ENCODE measurements at places on chromosomes 2 and 18. TPM values are rescaled to one million over a fixed set of nuclear protein-coding genes. Genes with fewer than 3 reads are reported as not detected.

GAL3ST2 gene
- total RNA-seq = 0.73 TPM

IL18RAP gene
- total RNA-seq = not detected

PLCL1 gene
- 0.11 TPM for total RNA-seq

C2orf92 gene
- total RNA-seq = 6.9 TPM

TMEM198 gene
- 7.3 TPM for total RNA-seq

SLC19A3 gene
- 6.5 TPM for total RNA-seq

DNA sequence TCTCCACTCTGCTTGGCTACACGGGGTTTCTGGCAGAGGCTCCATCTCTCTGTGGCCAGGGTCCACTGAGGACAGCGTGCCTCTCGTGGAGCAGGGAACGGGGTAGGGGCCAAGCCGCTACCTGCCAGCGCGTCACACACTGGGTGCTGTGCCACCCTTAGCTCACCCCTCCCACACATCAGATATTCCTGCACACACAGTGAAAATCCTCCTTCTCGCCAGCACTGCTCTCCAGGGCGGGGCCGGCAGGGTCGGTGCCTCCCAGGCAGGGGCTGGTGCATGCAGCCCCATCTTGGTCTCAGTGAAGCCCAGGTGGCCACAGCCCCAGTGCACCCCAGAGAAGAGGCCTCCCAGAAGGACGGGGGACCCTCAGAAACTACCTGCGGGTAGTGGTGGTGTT, 124.6 kb downstream of the MBP start:
- no peak for DNase-seq
- H3K4me1 ChIP-seq = peaks cover 43% of the 10 kb centered on the region
- H3K27ac ChIP-seq = no peak overlapping the region
- no peaks in the 10 kb centered on the region for H3K27me3 ChIP-seq
- no peaks in the 10 kb centered on the region for H3K36me3 ChIP-seq

GRCh38 chr18:13382366-13382953, 163.9 kb downstream of the LDLRAD4 start:
- no peak overlapping the region for H3K27ac ChIP-seq
- H3K27me3 ChIP-seq = no peaks in the 10 kb centered on the region
- DNase-seq = no peak
- H3K36me3 ChIP-seq = no peaks in the 10 kb centered on the region
- H3K4me1 ChIP-seq = peaks cover 6% of the 10 kb centered on the region
- H3K4me3 ChIP-seq = no peak overlapping the region

- H3K27ac ChIP-seq = no peak overlapping the region
- H3K27me3 ChIP-seq = no peaks in the 10 kb centered on the region
- no peaks in the 10 kb centered on the region for H3K36me3 ChIP-seq
- H3K4me1 ChIP-seq = peaks cover 10% of the 10 kb centered on the region
- no peak overlapping the region for H3K4me3 ChIP-seq
- no peak for DNase-seq
Observed at GRCh38 chr2:230927711-230928341, 2.8 kb upstream of the GPR55 start.

- no peak for DNase-seq
- peaks cover 64% of the 10 kb centered on the region for H3K4me1 ChIP-seq
- H3K36me3 ChIP-seq = no peaks in the 10 kb centered on the region
- peak overlapping the region; percentile 64 for H3K27ac ChIP-seq
- H3K4me3 ChIP-seq = no peak overlapping the region
- no peaks in the 10 kb centered on the region for H3K27me3 ChIP-seq
Observed at GRCh38 chr2:55017880-55018279, 32.4 kb downstream of the RTN4 start.

- H3K27ac ChIP-seq = no peak overlapping the region
- no peak overlapping the region for H3K4me3 ChIP-seq
- no peaks in the 10 kb centered on the region for H3K27me3 ChIP-seq
- H3K4me1 ChIP-seq = no peaks in the 10 kb centered on the region
Observed at GRCh38 chr2:196295005-196295404, 123.6 kb upstream of the STK17B start.

DNA sequence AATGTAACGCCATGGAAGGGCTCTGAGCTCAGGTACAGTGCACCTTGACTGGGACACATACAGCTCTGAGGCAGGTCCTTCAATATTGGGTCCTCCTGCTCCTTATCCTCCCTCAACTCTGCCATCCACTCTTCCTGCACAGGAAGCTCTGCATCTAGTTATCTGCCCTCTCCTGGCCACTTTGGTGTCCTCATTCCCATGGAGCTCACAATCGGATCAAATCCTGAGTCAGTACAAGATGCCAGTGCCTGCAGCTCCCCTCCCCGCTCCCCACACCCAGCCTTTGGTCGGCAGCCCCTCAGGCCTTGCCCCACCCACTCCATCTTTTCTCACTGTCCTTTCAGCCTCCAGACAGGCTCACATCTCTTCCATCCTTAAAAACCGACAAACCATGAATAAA, 58.0 kb downstream of the LRRFIP1 start:
- no peak overlapping the region for H3K4me3 ChIP-seq
- peak overlapping the region; percentile 11 for H3K27ac ChIP-seq
- peaks cover 35% of the 10 kb centered on the region for H3K36me3 ChIP-seq

DNA sequence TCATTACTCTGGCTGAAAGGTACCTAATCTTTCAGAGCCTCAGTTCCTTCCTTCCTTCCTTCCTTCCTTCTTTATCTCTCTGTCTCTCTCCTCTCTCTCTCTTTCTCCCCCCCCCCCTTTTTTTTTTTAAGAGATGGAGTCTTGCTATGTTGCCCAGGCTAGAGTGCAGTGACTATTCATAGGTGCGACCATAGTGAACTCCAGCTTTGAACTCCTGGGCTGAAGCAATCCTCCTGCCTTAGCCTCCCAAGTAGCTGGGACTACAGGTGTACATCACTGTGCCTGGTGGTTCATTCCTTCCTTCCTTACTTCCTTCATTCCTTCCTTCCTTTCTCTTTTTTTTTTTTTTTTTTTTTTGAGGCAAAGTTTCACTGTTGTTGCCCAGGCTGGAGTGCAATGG, 64.3 kb upstream of the MAP4K3 start:
- no peaks in the 10 kb centered on the region for H3K27me3 ChIP-seq
- no peak overlapping the region for H3K27ac ChIP-seq
- no peak for DNase-seq
- peaks cover 10% of the 10 kb centered on the region for H3K36me3 ChIP-seq
- no peak overlapping the region for H3K4me3 ChIP-seq

DNA sequence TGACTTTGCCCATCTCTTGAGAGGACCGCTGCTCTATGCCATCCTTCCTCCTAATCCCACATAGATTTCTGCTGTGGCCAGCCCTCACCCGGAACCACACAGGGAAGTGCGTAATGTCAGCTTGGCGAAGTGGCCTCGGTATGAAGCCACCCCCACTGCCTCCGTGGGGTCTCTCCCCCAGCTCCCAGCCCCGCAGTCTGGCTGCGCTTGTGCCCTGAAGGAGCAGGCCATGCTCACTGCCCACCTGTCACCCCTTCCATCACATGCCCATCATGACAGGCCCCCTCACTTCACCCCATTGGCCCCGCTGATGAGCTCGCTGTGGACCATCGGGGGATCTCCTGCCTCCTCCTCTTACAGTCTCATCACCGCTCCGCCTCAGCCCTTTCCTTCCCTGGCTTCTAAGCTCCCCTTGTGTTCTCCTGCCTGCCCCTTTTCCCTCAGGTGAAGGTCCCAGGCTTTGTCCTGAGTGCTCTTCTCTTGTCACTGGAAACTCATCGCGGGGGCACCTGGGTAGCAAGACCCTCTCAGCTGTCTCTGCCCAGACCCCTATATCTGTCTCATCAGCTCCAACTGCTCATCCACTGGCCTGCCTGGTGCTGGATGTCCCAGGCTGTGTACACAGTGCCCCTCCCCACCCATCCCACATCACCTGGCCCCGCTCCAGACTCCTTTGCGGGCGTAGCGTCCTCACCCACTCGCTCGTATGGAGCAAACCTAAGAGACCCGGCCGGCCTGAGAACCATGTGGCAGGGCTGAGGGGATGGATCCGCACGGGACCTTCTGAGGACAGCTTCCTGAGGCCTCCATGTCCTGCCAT, 81.7 kb downstream of the GLI2 start:
- H3K27me3 ChIP-seq = no peaks in the 10 kb centered on the region
- H3K4me1 ChIP-seq = peaks cover 42% of the 10 kb centered on the region
- no peak for DNase-seq
- H3K4me3 ChIP-seq = no peak overlapping the region
- no peaks in the 10 kb centered on the region for H3K36me3 ChIP-seq
- H3K27ac ChIP-seq = no peak overlapping the region

GRCh38 chr2:55901322-55901721, 22.3 kb downstream of the EFEMP1 start:
- peaks cover 6% of the 10 kb centered on the region for H3K36me3 ChIP-seq
- H3K4me1 ChIP-seq = peaks cover 11% of the 10 kb centered on the region
- no peak overlapping the region for H3K4me3 ChIP-seq
- DNase-seq = no peak
- no peak overlapping the region for H3K27ac ChIP-seq
- H3K27me3 ChIP-seq = no peaks in the 10 kb centered on the region

GRCh38 chr2:26455670-26456439, 22.1 kb downstream of the OTOF start:
- H3K27ac ChIP-seq = no peak overlapping the region
- no peaks in the 10 kb centered on the region for H3K27me3 ChIP-seq
- no peaks in the 10 kb centered on the region for H3K36me3 ChIP-seq
- DNase-seq = no peak
- no peaks in the 10 kb centered on the region for H3K4me1 ChIP-seq
- no peak overlapping the region for H3K4me3 ChIP-seq

- H3K4me3 ChIP-seq = no peak overlapping the region
- DNase-seq = no peak
- H3K27ac ChIP-seq = no peak overlapping the region
- H3K27me3 ChIP-seq = no peaks in the 10 kb centered on the region
Observed at GRCh38 chr2:191617575-191617974, 60.4 kb upstream of the NABP1 start.

GRCh38 chr2:26887151-26887550, 39.2 kb downstream of the DPYSL5 start:
- H3K4me3 ChIP-seq = no peak overlapping the region
- H3K27me3 ChIP-seq = no peaks in the 10 kb centered on the region
- no peak overlapping the region for H3K27ac ChIP-seq

DNA sequence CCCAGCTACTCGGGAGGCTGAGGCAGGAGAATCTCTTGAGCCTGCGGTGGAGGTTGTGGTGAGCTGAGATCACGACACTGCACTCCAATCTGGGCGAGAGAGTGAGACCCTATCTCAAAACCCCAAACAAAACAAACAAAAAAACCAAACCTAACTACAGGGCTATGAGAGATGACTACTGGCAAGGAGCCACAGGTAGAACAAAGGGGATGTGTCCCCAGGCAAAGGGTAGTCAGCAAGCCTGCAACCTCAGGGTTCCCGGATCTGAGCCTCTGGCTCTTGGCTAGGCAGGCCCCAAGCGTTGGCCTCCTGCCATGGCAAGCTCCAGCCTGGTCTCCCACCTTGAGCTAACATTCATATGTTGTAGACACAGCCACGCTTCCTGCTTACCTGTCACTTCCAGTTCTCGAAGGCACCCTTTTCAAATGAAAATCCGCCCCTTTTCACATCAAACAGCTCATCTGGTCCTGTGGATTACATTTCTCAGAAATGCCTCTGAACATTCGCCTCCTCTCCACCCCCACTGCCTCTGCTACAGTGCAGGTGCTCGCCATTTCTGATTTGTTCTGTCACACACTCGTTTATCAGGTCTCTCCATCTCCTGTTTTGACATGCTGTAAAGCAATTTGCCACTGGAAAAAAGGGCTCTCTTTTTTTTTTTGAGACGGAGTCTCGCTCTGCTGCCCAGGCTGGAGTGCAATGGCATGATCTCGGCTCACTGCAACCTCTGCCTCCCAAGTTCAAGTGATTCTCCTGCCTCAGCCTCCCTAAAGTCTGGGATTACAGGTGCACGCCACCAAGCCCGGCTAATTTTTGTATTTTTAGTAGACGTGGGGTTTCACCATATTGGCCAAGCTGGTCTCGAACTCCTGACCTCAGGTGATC, 13.1 kb upstream of the ACTR3 start:
- H3K4me3 ChIP-seq = no peak overlapping the region
- H3K4me1 ChIP-seq = peaks cover 8% of the 10 kb centered on the region

DNA sequence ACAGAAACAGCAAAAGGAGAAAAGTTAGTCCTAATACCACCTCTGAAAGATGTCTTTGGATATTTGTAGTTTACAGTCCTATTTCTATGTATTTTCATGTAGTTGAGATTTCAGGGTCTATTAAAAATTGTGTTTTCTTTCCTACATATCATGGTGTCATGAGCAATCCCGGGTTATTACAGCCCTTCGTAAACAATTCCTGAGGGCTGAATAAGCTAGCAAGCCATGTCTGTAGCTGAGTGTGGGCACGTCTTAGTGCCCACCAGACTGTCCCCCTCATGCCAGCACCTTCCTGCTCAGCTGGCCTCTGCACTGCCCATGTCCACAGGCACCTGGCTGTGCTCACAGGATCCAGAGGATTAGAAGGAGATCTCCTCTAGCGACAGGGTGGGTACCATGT, 60.6 kb downstream of the CTIF start:
- H3K4me1 ChIP-seq = peaks cover 10% of the 10 kb centered on the region
- H3K27me3 ChIP-seq = no peaks in the 10 kb centered on the region
- H3K4me3 ChIP-seq = no peak overlapping the region
- DNase-seq = no peak

Measured in WTC11 (cell line).